ENCODE measurements at places on chromosomes 3 and 15.

DNA sequence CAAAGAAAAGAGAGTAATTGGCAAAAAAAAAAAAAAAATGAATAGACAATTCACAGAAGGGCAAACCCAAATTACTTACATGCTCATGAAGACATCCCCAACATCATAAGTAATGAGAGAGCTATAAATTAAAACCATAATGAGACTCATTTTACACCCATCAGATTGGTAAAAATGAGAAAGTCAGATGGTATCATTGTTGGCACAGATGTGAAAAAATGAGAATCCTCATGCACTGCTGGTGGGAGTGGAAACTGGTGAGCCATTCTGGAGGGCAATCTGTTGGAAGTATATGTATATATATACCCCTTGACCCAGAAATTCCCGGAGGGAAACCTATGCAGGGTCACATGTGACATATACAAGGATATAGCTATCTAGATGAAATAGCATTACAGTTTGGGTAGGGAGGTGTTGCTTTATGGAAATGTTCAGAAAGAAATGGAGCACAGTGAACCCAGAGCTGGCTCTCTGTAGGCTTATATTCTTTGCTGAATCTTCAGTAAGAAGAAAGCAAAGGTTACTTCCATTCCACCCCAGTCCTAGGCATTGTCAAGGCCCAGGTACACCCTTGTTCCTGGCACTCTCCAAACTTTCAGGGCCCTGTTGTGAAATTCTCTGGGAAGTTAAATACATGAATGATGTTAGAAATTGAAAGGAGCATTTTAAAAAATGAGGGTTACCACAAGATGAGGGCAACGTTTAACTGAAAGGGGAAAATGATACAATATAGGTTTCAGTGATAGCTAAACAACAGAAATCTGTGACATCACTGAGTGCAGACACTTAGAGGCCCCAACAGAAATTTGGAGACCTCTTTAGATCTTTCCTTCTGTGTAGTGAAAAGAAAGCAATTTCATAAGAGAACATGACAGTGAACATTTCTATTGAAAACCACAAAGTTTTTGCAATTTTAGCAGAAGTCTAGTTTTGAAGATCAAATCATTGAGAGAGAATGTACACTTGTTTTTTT lies 132.7 kb upstream of the TPRG1 start:
- DNase-seq: no peak

- peak; percentile 51 for DNase-seq
These were observed 175.3 kb upstream of the HES1 start for GRCh38 chr3:193960487-193961274.

- no peak for DNase-seq
These were observed 1.2 kb downstream of the CSNK1G1 start for GRCh38 chr15:64354688-64355344.

DNA sequence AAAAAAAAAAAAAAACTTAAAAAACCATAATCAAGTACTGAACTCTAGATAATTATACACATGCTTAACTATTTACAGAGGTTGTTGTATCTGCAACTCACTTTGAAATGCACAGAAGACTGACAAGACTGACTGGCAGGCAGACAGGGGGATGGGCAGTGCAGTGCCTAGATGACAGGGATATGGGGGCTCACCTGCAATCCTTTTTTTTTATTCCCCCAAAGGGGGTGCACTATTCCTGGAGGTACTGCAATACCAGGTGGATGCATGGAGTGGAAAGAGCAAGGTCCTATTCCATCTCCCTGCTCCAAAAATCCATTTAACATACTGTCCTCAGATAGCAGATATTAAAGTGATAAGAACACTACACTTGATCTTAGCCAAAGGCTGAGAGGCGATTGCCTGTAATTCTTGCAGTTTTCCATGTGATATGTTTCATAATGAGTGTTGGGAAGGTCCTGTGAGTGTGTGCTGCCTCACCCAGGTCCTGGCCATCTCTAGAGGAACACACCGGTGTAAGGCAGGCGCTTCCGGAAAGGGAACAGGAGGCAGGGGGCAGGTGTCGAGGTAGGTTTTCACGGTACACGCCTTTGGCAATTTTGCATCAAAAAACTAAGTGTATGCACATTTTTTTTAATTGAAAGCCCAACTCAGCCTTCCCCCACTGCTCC lies 22.7 kb downstream of the SEC61A1 start:
- DNase-seq: no peak

DNA sequence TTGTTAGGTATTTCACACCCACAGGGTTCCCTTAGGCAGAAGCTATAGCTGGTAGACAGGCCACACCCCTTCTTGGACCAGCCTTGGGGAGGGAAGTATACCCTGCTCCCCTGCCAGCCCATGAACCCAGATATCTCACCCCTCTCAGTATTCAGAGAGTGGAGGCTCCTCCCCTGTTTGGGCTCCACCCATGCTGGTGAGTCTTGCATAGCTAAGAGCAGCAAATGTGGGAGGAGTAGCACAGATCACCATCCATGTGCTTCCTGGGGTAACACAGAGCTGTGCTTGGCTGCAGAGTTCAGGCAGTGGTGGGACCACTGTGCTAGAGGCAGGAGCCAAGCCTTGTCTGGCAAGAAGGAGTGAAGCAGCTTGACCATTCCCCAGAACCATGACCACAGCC lies 427.2 kb downstream of the ZIC1 start:
- DNase-seq: no peak

GRCh38 chr15:50993598-50993997 lies 85.1 kb downstream of the AP4E1 start:
- no peak for DNase-seq

DNA sequence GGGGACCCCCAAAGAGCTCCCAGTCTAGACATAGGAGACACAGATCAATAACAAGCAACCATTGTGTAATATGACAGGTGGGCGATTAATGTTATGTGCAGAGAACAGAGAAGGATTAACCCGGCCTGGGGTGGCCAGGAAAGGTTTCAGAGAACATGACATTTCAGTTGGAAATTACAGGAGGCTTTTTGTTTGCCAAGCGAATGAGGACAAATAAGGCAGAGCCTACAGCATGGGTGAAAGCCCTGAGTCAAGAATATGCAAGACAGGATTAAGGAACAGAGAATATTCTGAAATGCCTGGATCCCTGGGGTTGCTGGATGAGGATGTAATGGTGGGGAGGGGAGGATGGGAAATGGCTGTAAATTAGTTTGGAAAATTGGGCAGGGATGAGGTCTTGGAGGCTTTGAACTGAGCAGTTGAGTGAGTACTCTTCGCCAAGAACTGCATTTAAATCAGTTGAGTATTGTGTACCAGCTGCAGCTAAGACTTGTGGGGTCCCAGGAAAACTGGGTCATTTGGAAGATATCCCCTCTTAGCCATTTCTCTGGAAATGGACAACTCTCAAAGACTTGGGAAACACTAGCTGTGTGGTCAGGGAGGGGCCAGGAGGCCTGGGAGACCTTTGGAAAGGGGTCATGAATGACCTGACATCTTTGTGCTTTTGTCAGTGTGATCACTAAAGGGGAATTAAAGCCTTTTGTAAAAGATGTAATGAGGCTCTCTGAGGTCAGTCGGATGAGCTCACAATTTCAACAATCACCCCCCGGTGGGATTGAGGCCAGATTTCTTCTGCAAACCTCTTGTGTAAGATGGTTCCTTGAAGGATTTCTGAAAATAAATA lies 198.6 kb upstream of the NR2E3 start:
- no peak for DNase-seq

DNA sequence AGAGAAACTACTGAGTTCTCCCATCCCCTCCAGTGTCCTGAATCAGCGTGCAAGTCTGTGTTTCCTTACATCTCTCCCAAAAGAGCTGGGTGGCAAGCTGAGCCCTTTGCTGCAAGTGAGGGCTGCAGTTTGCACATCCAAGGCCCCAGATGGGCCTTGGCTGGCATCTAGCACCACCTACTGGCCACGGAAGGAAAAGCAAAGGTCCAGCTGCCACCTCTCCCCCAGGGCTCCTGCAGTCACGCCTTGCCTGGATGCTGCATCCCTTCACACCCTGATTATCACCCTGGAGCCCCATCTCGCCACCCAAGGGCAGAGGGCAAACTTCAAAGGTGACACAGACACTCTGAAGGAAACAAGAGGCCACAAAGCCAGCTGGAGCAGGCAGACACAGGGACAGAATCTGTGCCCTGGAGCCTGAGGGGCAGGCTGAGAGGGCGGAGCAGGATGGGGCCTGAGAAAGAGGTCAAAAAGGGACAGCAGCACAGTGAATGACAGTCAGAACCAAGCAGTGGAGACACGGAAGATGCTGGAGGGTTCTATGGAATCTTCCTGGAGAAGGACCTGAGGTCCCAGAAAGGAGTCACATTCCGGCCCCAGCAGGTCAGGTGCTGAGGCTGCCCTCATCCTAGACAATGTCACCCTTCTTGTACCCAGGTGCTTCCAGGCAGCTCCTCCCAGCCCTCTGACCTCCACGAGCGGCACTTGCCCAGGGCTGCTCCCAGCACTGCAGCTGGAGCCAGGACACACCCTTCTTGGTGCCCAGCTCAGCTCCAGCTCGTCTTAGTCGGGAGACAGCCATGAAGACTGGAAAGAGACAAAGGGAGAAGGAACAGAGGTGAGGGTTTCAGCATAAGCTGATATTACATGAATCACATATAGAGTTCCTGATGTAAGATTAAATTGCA lies 18.3 kb upstream of the NTRK3 start:
- peak; percentile 28 for DNase-seq

- DNase-seq: no peak
These were observed 52.7 kb upstream of the SPESP1 start for GRCh38 chr15:68877626-68878025.

DNA sequence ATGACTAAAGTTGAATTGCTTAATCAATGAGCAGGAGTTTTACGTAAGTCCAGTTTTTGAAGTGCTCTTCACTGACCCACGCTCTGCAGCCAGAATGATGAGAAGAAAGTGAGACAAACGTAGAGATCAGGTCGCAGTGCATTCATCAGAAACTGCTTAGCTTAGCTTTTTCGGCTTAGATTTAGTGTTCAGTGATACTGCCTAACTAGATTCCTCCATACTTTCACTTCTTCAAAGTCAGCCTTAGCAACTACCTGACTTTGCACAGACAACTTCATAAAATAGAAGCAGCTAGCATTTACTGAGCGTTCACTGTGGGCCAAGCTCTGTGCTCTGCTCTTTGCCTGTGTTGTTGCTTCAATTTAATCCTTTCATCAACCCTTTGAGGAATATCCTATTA lies 116.1 kb downstream of the KCNH8 start:
- DNase-seq: no peak

DNA sequence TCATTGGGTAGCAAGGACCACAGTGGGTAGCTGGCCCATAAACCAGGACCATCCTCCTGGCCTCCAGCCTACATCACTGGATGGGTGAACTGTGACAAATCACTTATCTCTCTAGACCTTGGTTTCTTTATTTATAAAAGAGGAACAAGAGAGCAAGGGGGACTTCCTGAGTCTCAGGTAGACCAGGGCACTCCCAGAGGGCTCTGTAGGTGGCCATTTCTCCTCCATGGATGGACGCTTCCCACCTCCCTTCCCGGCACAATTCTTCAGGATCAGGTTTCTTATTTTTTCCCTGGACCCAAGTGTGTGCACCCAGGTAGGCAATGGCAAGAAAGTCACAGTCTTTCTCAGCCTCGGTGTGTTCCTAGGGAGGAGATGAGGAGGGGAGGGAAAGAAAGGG lies 41.4 kb upstream of the SPATA12 start:
- no peak for DNase-seq

DNA sequence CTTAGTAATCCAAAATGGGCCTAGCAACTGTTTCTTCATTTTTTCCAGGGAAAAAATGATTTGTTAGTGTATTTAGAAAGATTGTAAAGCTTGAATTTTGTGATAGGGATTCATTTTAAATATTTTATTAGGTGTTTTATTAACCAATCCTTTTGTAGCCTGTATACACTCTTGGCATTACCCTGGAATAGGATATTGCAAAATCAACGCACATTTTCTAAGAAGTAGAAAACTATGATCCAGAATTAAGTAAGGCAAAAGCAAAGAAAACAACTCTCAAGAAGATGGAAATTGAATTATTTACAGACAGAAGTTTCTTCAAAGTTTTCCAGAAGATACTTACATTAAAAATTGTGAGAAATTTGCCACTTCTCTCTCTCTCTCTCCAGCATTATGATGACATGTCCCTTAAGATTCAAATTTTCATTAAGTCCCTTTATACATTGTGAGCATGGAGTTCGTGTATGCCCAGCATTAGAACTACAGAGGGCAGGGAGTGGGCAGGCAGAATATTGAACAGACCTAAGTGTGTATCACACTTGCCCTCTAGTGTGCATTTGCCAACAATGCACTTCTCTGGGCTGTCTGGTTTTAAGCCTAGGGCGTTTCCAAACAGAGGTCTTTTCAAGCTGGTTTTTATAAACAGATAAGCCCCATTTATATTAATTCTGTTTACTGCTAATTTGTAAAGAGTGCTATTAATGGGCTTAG lies 28.5 kb upstream of the CMSS1 start:
- no peak for DNase-seq

GRCh38 chr3:156304406-156304805 lies 184.0 kb downstream of the KCNAB1 start:
- DNase-seq: no peak

GRCh38 chr3:178381971-178382448 lies 154.2 kb upstream of the KCNMB2 start:
- no peak for DNase-seq

- DNase-seq: no peak
These were observed 19.1 kb downstream of the KLHL6 start for GRCh38 chr3:183536238-183536880.

DNA sequence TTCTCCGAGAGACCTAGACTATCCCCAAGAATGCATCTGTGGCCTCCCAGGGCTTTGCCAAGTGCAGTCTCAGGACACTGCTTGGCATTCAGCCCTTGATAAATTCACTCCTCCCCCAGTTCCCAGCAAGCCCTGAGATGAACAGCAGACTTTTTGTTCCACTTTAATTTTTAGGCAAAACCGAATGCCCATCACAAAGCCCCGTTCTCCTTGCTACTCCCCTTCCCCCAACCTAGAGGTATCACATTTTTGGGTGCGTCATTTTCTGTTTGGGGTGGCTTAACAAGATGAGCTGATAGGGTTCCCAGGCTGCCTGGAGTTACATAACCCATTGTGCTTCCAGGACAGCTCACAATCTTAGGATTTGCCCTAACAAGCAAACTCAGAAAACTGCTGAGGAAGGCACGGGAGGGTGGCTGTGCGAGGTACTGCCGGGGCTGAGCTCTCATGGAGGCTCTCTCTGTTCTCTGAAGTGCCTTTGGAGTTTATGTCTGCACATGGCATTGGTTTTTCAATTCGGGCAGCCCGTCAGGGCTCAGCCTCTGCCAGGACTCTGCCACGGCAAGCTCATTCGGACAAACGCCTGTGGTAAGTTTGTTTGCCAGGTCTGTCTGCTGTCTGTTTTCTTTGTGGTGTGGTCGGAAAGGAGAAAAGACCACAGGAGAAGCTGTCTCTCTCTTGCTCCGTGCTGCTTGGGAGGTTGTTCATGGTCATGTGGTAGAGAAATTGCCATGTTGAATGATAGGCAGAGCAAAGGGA lies at the start of gene TRAK1:
TRAK1 (plus strand) TSS at position 385 of the 759 bp plus-strand sequence; CDS start at position 498, 113 bp downstream.
- no peak for DNase-seq

DNA sequence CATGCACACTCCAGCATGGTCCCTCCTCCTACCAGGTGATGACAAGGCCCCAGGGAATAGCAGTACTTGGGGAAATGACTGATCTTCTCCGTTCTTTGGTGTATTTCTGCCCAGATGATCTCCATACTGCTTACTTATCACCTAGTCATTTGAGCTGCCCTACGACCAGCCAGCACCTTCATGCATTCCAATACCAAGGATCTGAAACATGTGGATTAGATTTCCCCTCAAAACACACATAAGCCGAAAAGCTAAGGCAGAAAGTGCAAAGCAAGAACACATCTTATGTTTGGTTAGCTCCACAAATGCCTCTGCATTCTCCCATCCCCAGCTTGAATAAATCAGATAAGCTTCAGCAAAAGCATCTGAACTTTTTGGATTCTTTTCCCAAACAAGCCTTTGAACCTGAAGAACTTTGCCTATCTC lies 64.8 kb upstream of the BCL6 start:
- no peak for DNase-seq
